Dorsolateral prefrontal cortex (tissue), 122 donors: ENCODE measurements at places on chromosomes 2 and 18. TPM values are rescaled to one million over a fixed set of nuclear protein-coding genes. Genes with fewer than 3 reads are reported as not detected.

- no peak for DNase-seq
Measured at GRCh38 chr18:78165525-78165924, 814.1 kb upstream of the SALL3 start.

Gene TBC1D8
- 18.9 TPM for total RNA-seq

Gene NOSTRIN
- 10.4 TPM for total RNA-seq

Gene CNGA3
- 1.8 TPM for total RNA-seq

DNA sequence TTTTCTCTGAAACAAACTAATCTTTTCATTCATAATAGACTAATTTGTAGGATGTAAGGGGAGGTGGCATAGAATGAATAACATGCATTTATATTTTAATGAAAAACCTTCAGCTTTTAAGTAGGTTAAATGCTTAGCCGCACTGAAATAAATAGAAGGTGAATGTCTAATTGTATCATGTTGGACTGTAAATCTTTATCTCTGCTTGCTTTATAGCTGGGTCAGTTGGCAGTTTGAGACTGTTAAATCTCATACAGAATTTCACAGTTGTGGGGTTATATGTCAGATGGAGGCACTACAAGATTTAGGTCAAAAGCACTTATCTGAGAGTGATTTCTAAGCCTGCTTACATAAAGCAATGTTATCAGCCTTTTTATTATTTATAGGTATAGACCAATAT is 174.7 kb upstream of the SIX3 start:
- no peak for DNase-seq

DNA sequence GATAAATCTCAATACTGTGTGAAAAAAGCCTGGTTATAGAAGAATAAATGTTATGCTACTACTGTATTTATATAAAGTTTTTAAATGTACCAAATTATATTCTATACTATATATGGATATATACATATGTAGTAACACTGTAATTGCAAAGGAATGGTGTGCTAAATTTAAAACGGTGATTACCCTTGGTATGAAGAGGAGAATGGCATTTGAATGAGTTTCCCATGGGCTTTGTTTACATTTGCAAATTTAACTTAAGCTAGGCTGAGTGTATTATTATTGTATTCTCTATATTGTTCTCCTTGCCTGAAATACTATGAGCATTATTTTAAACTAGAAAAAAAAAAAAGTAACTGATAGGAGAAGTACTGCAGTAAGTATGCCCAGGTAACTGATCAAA is 4.7 kb upstream of the SP3 start:
- DNase-seq: no peak

DNA sequence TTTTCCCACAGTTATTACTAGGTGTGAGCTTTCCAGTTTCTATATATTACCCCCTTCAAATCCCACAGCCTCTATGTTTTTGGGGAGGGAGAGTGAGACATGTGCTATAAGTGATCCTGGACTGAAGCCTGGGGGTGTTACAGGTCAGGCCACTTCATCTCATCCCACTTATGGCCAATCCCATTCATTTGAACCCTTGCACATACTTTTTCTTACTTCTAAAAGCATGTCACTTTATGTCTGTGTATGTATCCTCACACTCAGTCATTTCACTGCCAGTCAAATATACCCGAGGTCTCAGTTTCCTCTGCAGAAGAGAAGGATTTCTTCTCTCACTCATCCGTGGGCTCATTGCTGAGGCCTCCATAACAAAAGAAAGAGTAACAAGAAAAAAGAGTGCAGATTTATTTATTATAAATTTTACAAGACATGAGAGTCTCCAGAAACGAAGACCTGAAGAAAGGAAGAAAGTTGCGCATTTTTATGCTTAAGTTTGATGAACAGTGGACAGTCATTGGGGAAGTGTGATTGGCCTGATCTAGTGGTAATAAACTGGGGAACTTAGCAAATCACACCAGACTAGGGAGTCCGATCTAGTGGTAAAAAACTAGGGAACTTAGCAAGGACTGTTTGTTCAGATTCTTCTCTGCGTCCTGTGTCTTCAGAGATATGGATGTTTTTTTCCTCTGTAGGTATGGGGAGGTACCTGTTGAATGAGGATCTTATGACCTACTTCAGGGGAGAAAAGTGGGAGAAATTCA is 52.1 kb downstream of the ICOS start:
- no peak for DNase-seq

DNA sequence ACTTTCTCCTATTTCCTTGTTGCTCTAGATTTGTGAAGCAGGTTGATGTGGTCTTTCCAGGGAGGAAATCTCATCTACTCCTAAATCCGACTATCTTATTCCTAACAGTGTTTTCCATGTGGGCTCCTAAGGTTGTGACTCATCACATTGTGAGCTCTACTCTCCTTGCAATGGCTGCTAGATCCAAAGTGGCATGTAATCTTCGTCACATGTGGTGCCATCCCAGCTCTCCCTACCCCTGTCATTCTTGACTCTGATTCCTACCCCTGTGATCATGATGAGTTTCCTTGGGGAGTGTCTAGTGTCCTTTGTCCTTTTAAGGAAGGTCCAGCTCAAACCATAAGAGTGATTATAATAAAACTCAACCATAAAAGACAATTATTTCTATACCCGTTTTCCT is 47.3 kb upstream of the GULP1 start:
- DNase-seq: no peak

DNA sequence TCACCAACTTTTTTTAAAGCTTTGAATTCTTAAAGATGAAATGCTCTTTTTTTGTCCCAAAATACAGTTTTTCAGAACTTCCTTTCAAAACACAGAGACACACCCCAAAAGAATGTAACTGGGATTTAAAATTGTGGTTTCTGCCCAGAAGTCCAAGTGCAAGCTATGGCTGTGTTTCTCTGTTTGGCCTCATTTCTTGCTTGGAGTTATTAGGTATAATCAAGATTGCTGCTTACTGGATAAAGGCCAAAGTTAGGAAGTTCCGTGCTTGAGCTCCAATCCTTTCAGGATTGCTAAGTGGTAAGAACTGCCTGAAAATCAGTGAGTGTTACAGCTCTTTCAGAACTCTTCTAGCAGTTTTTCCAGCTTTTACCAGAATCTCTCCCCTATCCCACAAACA is 16.9 kb downstream of the ZBTB7C start:
- DNase-seq: no peak

GRCh38 chr2:198096965-198097364 is 292.6 kb downstream of the PLCL1 start:
- no peak for DNase-seq

Gene ZBTB7C
- total RNA-seq: 14.8 TPM

Gene SAG
- 0.72 TPM for total RNA-seq

- no peak for DNase-seq
Measured at GRCh38 chr2:215751200-215751910, 262.0 kb downstream of the MREG start.

Gene SCN3A
- 37.9 TPM for total RNA-seq

- no peak for DNase-seq
Measured at GRCh38 chr18:60339018-60339417, 33.6 kb downstream of the MC4R start.

DNA sequence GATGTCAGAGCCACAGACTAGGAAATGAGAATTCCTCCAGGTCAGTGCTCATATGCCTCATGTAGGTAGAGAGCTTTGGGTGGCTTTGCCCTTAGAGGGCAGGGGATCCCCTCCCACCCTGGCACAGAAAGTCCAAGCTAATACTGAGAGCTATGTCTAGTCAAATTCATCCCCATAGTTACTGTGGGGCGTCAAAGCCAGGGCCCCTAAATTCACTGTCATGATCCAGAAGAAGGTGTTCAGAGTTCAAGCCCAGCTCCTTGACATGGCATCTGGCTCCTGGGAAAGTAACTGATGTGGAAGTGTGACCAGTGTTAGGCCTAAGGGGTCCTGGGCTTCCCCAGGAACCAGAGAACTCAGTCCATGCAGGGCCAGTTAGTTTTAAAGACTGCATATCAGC is 1.8 kb downstream of the THNSL2 start:
- no peak for DNase-seq

- DNase-seq: peak; percentile 76
Measured at GRCh38 chr2:224039080-224039769, at the start of gene SERPINE2. Gene SERPINE2 (minus strand): TSS chr2:224039286. CDS start chr2:224001900, 37,386 bp downstream.

DNA sequence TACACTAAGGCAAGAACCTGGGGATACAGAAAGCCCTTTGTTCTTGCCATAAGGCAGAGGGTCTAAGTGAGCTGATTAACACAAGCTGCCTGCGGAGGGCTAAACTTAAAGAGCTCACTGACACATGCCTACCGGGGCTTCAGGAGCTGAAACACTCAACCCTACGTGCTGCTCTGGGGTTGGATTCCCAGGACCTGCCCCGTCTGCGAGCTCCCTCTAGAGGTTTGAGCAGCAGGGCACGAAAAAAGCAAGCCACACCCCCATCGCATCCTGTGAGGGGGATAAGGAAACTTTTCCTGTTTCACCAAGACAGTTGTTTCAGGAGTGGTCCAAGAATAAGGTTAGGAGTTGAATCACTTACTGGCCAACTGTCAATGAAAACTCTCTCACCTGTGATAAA is 562.1 kb downstream of the TMX3 start:
- no peak for DNase-seq

Gene GALNT5
- not detected for total RNA-seq

GRCh38 chr2:192016265-192016664 is 169.4 kb upstream of the CAVIN2 start:
- DNase-seq: no peak

GRCh38 chr2:37168217-37168981 is 11.6 kb upstream of the EIF2AK2 start:
- no peak for DNase-seq

DNA sequence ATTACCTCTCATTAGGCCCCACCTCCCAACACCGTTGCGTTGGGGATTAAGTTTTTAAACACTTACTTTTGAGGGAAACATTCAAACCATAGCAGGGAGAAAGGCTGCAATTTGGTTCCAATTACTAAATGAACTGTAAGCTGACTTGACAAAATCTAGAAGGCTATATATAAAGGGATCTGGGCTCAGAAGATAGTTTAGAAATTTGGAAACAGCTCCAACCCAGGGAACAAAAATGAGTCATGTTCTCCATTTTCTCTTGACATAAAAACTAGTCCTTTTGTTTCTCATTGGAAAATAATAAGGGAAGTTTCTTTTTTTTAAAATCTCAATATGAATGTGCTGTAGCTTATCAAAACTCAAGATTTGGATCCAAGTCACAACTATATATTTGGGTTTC is 17.5 kb downstream of the MOGAT1 start:
- no peak for DNase-seq

Gene MYO5B
- total RNA-seq: 4.0 TPM

DNA sequence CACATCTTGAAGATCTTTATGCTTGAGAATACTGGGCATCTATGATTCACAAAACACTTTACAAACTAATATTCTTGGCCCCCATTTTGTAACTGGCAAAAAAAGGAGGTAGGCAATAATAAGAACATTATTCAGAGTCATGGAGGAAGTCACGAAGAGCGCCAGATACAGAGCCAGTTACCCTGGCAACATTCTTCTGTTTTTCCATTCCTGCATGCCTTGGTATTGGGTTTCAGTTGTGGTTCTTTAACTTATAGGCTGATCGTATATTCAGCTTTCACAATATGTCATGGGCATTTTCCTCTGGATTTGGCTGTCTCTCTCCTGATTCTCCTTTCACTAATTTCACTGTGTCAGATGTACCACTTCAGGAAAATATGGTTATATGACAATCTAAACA is 234.7 kb downstream of the HRH4 start:
- DNase-seq: no peak

Gene SPP2
- not detected for total RNA-seq

- DNase-seq: no peak
Measured at GRCh38 chr2:176114930-176115625, 1.5 kb upstream of the HOXD10 start.

Gene KIF5C
- total RNA-seq: 549 TPM

Gene HOXD12
- total RNA-seq: not detected

GRCh38 chr2:239557516-239557915 is 156.7 kb upstream of the HDAC4 start:
- DNase-seq: no peak

- DNase-seq: no peak
Measured at GRCh38 chr18:56804395-56804794, 153.2 kb downstream of the WDR7 start.

GRCh38 chr2:73218298-73218697 is 4.3 kb downstream of the SMYD5 start:
- DNase-seq: no peak

Gene LOXL3
- total RNA-seq: 8.4 TPM

GRCh38 chr18:57737400-57738060 is 65.6 kb downstream of the ATP8B1 start:
- peak; percentile 61 for DNase-seq

DNA sequence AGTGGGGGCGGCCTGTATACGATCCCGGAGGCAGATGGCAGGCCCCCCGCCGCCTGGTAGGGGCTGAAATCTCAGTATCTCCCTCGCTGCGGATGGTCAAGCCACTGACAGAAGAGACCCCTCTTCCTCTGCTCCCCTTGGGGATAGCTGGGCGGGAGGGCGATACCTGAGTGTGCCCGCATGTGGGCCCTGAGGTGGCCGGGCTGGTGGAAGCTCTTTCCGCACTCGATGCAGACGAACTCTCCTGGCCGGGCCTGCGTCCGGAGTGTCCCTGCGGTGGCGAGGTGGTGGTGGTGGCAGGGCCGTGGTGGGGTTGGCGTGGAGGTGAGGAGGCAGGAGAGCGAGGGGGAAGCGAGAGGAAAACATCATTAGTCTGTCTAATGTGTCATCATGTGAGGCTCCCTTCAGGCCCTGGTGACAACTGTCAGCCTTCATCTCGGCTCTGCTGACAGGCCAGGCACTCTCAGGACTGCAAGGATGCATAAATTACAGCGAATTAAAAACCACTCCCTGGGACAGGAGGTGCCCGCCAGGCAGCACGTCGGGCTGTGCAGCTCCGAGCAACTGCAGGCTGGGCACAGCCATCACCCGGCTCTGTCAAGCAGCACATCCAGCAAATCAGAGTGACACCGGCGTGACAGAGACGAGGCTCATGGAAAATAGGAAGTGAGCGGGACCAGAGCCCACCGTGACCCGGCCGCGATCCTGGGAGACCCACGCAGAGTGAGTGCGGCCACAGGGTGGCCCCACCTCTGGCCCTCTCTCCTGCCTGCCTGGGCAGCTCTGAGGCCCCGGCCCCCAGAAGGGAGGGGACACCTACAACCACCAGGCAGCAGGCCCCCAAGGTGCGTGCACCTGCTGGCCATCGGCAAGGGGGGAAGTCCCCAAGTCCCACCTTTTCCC is 123.5 kb downstream of the ZNF516 start:
- no peak for DNase-seq

Gene CCDC74A
- 7.5 TPM for total RNA-seq

DNA sequence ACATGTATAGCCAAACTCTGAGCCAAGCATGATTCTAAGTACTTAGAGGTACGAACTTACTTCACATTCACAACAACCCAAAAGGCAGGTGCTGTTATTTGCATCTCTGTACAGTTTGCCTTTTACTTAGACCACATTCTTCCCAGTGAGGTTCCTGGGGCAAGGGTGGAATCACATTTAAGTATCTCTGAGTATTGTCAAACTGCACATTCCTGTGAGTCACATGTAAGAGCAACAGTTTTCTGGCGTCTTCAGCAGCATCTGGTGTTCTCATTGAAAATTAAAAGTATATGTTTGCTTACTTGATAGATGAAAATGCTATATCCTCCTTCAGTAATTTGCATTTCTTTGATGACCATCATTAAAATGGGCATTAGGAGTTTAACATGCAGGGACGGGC is 119.1 kb downstream of the UXS1 start:
- no peak for DNase-seq

GRCh38 chr2:151560289-151560688 is 150.6 kb downstream of the RIF1 start:
- no peak for DNase-seq
